ENCODE measurements at places on chromosomes 7 and 10. TPM values are rescaled to one million over a fixed set of nuclear protein-coding genes. Genes with fewer than 3 reads are reported as not detected.

OLAH gene
- total RNA-seq, result not detected

PAX2 gene
- total RNA-seq, result 2.2 TPM

DNA sequence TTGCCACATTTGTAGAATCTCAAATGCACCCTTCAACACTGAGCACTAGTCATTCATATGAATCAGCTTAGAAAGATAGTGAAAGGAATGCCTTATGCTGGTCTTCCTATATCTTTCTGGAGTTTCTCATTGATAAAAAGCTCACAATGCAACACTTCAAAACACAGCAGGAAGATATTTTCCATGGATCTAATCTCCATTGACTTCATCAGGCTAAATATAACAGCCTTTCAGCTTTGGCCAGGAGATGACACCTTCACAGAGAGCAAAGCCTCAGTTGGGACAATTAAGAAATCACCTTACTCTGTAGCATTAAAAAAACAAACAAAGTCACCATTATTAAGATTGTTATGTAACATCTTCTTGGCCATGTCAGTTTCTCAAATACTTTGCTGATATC, 6.7 kb downstream of the NRP1 start:
- DNase-seq, result no peak

DNA sequence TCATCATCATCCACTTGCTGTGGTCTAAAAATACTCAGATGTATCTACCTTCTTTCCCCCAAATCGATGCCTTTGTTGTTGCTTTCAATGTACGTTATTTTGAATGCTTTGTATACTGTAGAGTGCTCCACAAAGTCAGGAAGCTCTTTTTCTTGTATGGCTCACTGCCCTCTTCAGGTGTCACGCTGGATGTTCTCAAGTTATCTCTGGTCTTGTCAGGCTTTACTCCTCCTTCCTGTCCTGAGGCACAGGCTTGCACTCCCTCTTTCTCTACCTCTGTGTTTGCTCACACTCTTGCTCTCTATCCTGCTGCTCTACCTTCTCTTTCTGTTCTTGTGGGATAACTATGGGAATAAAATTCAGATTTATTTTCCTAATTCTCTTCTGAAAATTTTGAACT, 381.3 kb downstream of the NRG3 start:
- no peak for DNase-seq

DNA sequence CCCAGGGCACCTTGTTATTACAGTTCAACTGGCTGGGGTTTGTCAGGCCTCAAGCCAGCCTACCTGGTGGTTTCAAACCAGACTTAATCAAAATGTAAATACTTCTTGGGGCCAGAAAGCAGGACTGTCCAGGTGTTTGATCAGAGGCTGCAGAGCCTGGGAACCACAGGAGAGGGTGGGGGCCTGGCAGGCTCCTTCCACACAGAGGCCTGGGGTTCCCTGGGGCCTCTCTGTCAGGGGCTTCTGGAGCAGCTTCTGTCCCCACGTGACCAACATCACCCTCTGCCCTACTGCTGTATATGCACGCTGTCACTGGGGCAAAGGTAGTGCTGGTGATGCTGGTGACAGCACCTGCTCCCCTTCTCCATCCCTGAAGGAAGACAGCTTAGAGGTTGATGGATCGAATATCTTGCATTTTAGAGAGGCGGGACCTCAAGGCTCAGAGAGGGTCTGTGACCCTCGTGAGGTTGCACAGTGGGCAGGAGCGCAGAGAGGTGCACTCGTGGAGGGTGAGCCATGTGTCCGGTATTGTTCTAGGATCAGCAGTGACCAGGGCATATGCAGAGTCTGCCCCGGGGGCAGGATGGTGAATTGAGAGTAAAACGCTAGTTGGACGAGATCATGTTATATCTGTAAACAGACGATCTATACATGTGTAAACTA, 95.4 kb downstream of the GRK5 start:
- DNase-seq, result no peak

- no peak for DNase-seq
Measured at GRCh38 chr7:155880721-155881120, 68.5 kb upstream of the SHH start.

Data from G401 (cell line).